ENCODE measurements at places on chromosomes 4 and X.
A peak's percentile ranks its signal among the peaks of the same experiment; 100 is the strongest.

DNA sequence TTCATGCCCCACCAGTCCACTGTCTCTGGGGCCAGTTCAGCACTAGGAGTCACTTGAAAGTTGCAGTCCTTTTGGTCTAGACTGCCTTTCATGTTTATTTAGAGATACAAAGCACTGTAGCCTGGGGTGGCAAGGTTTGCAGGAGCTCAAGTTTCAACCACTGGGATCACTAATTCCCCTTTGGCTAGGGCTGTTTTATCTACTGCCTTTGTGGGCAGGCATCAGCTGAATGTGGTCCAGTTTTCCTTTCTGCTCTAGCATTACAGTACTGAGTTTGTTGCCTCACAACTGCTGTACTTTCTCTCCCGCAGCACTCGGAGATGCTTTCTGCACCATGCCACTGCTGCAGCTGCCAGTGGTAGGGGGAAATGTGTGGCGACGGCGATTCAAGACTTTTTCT, 222.3 kb upstream of the HDX start:
- DNase-seq: no peak

DNA sequence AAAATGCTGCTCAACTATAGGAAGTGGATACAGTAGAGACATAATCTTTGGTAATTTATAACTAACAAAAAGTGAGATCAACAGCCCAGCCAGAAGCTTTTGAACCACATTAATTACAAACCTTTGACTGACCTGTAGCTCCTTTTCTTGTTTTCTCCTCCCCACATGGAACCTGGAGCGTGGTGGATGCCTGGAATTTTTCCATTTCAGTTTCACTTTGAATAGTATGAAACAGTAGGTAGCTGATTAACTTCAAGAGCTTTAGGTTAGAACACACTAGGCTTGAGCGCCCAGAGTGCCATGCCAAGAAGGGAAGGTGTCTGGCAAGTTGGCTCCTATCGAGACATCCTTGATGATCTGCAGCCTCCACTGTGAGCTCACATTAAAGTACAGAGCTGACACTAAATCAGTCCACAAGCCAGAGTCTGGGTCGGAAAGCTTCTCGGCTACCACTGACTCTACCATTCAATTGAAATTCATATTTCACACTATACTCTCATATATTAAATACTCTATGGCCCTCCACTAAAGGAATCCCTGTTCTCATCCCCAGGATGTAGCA, 143.4 kb downstream of the GLRA2 start:
- DNase-seq: no peak

DNA sequence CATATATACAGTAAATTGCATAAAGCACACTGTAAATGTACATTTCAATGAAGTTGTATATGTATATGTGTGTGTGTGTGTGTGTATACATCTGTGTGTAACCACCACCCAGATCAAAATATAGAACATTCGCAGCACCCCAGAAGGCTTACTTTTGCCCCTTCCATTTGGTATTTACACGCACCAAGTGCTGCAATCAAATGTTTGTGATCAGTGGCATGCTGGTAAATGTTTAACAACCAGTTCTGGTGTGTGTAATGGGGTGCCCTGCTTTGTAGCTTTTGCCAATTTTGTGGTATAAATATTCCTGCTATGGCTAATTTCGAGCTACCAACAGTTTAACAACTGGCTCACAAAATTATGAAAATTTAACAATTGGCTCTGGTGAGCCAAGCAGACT, 101.3 kb downstream of the RTL5 start:
- DNase-seq: no peak

- DNase-seq: peak; percentile 31
These were observed 247.6 kb upstream of the RPS6KA3 start for GRCh38 chrX:20514358-20514757.

DNA sequence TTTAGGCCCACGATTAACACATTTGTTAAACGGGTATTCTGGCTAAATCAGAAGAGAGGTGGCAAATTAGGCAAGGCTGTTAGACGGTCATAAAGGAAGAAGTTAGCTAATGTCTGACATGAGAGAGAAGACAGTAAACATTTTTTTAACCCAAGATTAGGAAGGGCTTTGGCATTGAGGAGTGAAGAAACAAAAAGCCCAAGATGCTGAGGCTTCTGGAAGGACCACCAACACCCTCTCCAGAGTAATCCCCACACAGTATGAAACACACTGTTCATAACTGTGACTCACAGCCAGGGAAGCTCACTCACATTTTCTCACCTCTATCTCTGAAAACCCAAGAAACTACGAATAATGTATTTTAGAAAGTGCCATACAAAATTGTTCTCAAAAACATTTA, 127.6 kb downstream of the AMELX start:
- DNase-seq: no peak

GRCh38 chrX:136584545-136584944, 52.5 kb downstream of the VGLL1 start:
- no peak for DNase-seq

GRCh38 chr4:113009461-113009860, 40.0 kb upstream of the ANK2 start:
- no peak for DNase-seq

DNA sequence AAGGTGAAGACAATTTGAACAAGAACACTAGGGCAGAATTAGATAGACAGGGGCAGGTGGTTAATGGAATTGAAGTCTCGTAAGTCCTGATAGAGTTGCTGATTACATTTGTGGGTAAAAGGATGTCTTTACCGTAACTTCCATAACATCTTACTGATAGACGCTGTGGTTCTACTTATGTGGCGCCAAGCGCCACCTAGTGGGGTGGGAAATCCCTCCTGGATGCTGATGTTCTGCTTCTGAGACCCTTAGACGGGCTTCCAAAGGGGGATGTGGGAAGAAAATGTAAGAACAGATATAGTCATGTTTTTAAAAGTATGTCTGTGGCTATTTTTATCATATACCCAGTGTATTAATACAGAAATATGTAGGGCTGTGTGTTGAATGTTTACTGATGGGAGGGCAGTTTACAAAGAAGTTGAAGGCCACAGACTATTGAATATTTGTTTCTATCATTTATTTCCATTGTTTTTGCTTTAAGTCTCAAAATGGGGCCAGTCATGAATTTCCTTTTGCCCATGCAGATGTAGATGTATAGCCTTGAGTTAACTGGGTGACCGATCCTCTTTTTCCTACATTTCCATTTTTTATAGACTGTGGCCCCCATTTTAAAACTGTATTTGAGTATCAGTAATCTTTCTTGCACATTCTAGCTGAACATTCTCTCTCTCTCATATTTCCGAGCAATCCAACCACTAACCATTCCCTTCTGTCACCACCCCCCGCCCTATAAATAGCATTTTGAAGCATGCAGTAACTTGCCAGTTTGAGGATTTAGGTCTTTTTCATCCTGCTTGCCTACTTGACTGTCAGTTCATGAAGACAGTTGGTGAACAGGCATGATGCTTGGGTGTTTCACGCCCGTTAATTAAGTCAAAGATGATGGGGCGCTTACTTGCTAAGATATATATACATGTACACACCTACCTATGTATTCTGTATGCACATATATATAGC, 12.1 kb upstream of the TLR8 start:
- peak; percentile 52 for DNase-seq
